ENCODE measurements at places on chromosomes 1 and 21.

DNA sequence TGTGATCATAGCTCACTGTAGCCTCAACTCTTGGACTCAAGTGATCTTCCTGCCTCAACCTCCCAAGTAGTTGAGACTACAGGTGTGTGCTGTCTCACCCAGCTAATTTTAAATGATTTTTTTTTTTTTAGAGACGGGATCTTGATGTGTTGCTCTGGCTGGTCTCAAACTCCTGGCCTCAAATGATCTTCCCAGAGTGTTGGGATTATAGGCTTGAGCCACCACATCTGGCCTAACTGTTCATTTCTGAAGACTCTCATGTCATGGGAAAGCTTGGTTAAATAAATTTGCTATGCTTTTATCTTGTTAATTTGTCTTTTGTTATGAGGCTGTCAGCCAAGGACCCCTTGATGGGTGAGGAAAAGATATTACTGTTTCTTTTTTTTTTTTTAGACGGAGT is 134.0 kb downstream of the MIS18A start:
- DNase-seq = no peak

DNA sequence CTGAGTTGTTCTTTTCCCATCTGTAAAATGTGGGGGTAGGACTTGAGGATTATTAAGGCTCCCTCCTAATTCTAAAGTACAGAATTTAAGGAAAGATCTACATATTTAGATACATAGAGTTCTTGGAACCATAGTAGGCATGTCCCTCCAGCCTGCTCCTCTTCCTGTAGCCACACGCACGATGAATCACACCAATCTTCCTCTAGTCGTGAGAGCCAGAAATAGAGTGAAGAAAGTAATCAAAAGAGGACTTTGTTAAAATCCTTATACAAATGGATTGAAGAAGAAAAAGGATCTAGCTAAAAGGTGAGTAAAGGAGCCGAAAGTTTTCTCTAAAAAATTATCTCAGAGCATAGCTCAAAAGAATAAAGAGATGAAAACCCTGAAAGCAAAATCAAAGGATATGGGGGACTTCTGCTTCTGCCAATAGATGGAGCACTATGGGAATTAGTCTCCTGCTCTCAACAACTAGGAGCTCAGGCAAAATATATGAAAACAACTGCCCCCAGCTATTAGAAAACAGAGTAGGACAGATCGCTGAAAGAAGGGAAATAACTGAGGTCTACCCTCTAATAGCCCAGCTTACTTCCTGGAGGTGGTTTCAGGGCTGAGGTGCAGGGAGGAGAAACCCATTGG is 8.5 kb downstream of the C1orf141 start:
- DNase-seq = no peak

DNA sequence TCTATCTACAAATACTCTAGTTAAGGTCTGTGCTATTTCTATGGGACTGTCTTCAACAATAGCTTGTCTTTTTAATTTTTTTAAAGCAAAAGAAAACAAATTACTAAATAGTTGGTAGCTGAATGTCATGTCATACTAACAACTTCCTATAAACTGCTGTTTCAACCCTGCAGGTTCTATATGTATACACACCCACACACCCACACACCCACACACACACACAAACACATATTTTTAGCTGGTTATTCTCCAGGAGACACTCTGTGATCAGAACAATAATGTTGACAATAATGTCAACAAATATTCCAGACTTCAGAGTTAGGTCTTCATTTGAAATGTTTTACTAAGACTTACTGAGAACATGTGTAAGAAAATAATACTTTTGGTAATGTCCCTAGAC is 66.7 kb downstream of the AK5 start:
- no peak for DNase-seq

DNA sequence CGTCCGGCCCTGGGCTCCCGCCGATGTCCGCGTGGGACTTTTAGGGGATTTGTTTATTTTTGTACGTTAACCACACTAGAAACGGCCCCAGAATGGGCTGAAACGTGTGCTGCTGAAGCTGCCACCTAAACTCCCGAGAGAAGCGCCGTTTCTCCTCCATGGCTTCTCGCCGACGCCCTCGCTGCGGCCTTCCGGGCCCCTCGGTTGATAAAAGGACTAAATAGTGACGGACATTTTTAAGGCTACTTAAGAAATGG is 678 bp upstream of the PTTG1IP start:
- no peak for DNase-seq

DNA sequence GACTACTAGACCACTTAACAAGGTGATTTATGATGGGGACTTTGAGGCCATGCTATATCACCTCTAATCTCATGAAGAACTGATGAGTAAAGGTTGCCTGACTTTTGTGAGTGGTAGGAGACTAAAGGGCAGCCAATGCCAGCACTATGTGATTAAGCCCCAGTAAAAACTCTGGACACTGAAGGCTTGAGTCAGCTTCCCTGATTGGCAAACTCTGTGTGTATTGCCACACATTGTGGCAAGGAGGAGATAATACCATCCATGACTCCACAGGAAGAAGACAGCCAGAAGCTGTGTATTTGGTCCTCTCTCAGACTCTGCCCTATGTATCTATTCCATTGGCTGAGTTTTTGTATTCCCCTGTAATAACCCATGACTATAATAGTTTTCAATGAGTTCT is 413.3 kb upstream of the ZRANB2 start:
- DNase-seq = no peak

DNA sequence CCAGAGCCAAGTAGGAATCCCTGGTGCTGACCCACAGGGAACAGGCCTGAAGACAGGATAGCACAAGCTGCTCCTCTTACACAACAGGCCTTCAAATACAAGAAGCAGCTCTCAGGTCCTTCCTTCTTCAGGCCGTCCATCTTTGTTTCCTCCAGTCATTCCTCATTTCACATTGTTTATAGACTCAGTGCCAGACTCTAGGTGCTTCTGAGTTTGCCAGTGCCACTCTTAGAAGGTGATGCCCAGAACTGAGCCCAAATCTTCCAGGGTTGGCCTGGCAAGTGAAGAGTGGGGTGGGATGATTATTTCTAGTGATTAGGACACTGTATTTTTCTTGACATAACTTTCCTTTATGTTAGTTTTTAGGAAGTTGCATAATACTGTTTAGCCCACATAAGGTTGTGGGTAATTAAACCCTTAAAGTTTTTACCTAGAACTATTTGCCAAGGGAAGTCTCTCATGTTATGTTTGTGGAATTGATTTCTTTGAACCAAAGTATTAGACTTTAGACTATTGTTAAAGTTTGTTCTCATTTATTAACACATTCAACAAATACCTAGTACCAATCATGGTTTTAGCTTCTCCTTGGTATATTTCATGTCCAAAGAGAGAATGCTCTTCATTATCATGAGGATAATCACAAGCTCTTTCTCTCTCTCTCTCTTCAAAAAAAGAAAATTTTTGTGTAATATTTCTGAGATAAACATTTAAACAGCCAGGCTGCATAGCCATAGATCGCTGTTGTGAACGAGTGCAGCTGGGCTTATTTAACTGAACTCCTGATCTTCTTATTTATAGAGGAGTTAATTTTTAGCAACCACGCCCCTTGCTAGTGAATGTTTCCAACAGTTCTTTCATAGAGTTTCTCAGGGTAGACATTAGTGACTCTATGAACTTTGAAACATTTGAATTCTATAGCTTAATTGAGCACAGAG is 47.7 kb downstream of the PGM1 start:
- no peak for DNase-seq

DNA sequence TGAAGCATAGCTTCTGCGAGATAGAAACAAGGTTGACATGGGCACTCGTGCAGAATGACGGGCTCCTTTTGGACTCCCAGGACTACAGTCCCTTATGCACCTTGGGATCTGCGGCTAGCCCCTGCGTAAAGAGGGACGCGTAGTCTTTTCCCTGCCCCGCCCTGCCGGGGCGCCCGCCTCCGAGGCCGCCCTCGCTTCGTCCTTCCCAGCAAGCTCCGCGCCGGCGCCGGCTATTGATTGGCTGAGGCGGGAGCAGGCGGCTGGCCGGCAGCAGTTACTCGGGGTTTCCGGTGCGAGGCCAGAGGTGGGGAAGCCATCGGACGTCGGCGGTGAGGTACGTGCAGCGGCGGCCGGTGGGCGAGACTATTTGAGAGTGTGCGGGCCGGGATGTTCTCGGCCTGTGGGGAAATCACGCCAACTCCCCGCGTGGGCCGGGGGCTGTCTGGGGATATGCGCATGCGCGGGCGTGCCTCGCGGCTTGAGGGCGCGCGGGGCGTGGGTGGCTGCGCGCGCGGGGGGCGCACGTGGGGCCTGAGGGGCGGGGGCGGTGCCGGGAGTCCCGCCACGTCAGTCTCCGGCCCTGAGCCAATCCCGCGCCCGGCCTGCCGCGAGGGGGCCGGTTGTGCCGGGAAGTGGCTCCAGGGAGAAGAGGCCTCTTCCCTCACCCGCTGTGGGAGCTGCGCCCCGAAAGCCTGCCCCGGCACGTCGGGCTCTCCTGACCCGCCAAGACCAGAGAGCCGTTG is at the start of gene TXLNA:
Gene TXLNA (plus strand): TSS at position 233 of the 743 bp plus-strand sequence. CDS start 671 bp downstream, outside the sequence.
- DNase-seq = peak; percentile 91

Data from MM.1S (cell line).